Activated CD4-positive, alpha-beta T cell treated with anti-CD3 and anti-CD28 coated beads for 36 hours (primary cell): ENCODE measurements at places on chromosomes 2 and 18. TPM values are rescaled to one million over a fixed set of nuclear protein-coding genes. Genes with fewer than 3 reads are reported as not detected.
A peak's percentile ranks its signal among the peaks of the same experiment; 100 is the strongest.

GRCh38 chr2:238359403-238359802, 39.1 kb downstream of the TRAF3IP1 start:
- H3K36me3 ChIP-seq: peaks cover 5% of the 10 kb centered on the region
- H3K4me3 ChIP-seq: no peak overlapping the region
- no peak for DNase-seq
- H3K27me3 ChIP-seq: no peaks in the 10 kb centered on the region
- no peaks in the 10 kb centered on the region for H3K4me1 ChIP-seq
- no peak overlapping the region for H3K27ac ChIP-seq

GRCh38 chr2:30191819-30192271, 39.5 kb upstream of the LBH start:
- H3K4me1 ChIP-seq: peaks cover 5% of the 10 kb centered on the region
- H3K27ac ChIP-seq: no peak overlapping the region
- no peaks in the 10 kb centered on the region for H3K27me3 ChIP-seq
- no peak for DNase-seq
- no peak overlapping the region for H3K4me3 ChIP-seq

- no peaks in the 10 kb centered on the region for H3K4me1 ChIP-seq
- no peak for DNase-seq
- H3K36me3 ChIP-seq: no peaks in the 10 kb centered on the region
- no peak overlapping the region for H3K4me3 ChIP-seq
- H3K27ac ChIP-seq: no peak overlapping the region
Measured at GRCh38 chr2:29520001-29520400, 401.4 kb downstream of the ALK start.

GRCh38 chr18:46433121-46433826, 223.7 kb downstream of the LOXHD1 start:
- no peak overlapping the region for H3K27ac ChIP-seq
- H3K27me3 ChIP-seq: peaks cover 9% of the 10 kb centered on the region
- H3K36me3 ChIP-seq: no peaks in the 10 kb centered on the region
- DNase-seq: no peak
- no peaks in the 10 kb centered on the region for H3K4me1 ChIP-seq

- H3K36me3 ChIP-seq: no peaks in the 10 kb centered on the region
- no peaks in the 10 kb centered on the region for H3K27me3 ChIP-seq
- H3K27ac ChIP-seq: no peak overlapping the region
Measured at GRCh38 chr2:170212625-170213280, 34.8 kb downstream of the MYO3B start.

- H3K4me1 ChIP-seq: peaks cover 41% of the 10 kb centered on the region
- DNase-seq: peak; percentile 69
- peak overlapping the region; percentile 82 for H3K4me3 ChIP-seq
- H3K27ac ChIP-seq: peak overlapping the region; percentile 71
- peaks cover 14% of the 10 kb centered on the region for H3K27me3 ChIP-seq
Measured at GRCh38 chr2:147845411-147845971, 662 bp downstream of the ACVR2A start.

GRCh38 chr2:200471324-200471848, 38.5 kb downstream of the KCTD18 start:
- DNase-seq: peak; percentile 70
- H3K27ac ChIP-seq: peak overlapping the region; percentile 4
- peaks cover 2% of the 10 kb centered on the region for H3K36me3 ChIP-seq
- no peaks in the 10 kb centered on the region for H3K27me3 ChIP-seq

GRCh38 chr2:201007584-201007998, 44.1 kb upstream of the ORC2 start:
- no peaks in the 10 kb centered on the region for H3K4me1 ChIP-seq
- DNase-seq: no peak
- H3K4me3 ChIP-seq: no peak overlapping the region

- no peaks in the 10 kb centered on the region for H3K4me1 ChIP-seq
- no peaks in the 10 kb centered on the region for H3K36me3 ChIP-seq
- H3K27ac ChIP-seq: no peak overlapping the region
- peaks cover 61% of the 10 kb centered on the region for H3K27me3 ChIP-seq
- DNase-seq: no peak
Measured at GRCh38 chr18:48419277-48420022, 10.3 kb upstream of the ZBTB7C start.

GRCh38 chr2:75076088-75076487, 117.6 kb downstream of the POLE4 start:
- no peak overlapping the region for H3K27ac ChIP-seq
- H3K4me3 ChIP-seq: no peak overlapping the region
- no peaks in the 10 kb centered on the region for H3K4me1 ChIP-seq
- no peaks in the 10 kb centered on the region for H3K27me3 ChIP-seq
- H3K36me3 ChIP-seq: peaks cover 3% of the 10 kb centered on the region

DNA sequence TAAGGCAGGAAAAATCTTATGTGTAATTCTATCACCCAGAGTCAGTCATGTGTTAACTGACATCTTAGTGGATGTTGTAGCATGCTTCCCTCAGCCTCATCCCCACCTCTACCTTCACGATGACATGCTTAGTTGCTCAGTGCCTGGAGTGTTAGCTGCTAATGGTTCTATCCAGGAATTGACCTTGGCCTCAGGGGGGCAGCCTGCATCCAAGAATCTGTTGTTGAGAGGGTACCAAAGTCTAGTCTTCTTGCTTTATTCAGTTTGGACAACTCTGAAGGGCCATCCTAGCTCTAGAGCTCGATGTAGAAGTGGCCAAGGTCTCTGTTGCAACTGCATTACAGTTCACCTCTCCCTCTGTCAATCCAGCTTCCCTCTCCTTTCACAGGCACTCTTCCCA, 61.2 kb downstream of the ACYP2 start:
- H3K4me3 ChIP-seq: no peak overlapping the region
- no peaks in the 10 kb centered on the region for H3K36me3 ChIP-seq
- no peaks in the 10 kb centered on the region for H3K27me3 ChIP-seq
- no peak overlapping the region for H3K27ac ChIP-seq
- DNase-seq: peak; percentile 27
- H3K4me1 ChIP-seq: no peaks in the 10 kb centered on the region

- no peak overlapping the region for H3K27ac ChIP-seq
- H3K4me1 ChIP-seq: no peaks in the 10 kb centered on the region
- peaks cover 6% of the 10 kb centered on the region for H3K27me3 ChIP-seq
- H3K4me3 ChIP-seq: no peak overlapping the region
- no peaks in the 10 kb centered on the region for H3K36me3 ChIP-seq
Measured at GRCh38 chr2:173326806-173327205, 27.9 kb upstream of the CDCA7 start.

- H3K4me3 ChIP-seq: no peak overlapping the region
- H3K27me3 ChIP-seq: no peaks in the 10 kb centered on the region
- H3K27ac ChIP-seq: peak overlapping the region; percentile 42
- H3K4me1 ChIP-seq: peaks cover 36% of the 10 kb centered on the region
Measured at GRCh38 chr2:231163414-231164095, 34.9 kb upstream of the ARMC9 start.

- H3K4me3 ChIP-seq: no peak overlapping the region
- no peaks in the 10 kb centered on the region for H3K4me1 ChIP-seq
- no peaks in the 10 kb centered on the region for H3K27me3 ChIP-seq
Measured at GRCh38 chr2:206824087-206824618, 58.7 kb downstream of the FASTKD2 start.

- H3K36me3 ChIP-seq: no peaks in the 10 kb centered on the region
- peaks cover 21% of the 10 kb centered on the region for H3K27me3 ChIP-seq
- no peaks in the 10 kb centered on the region for H3K4me1 ChIP-seq
- H3K4me3 ChIP-seq: no peak overlapping the region
- H3K27ac ChIP-seq: no peak overlapping the region
Measured at GRCh38 chr18:75809926-75810255, 382.4 kb upstream of the SMIM21 start.

- H3K27ac ChIP-seq: no peak overlapping the region
- peaks cover 10% of the 10 kb centered on the region for H3K4me1 ChIP-seq
- no peak for DNase-seq
- no peak overlapping the region for H3K4me3 ChIP-seq
Measured at GRCh38 chr2:128332091-128332634, 13.5 kb upstream of the HS6ST1 start.

DNA sequence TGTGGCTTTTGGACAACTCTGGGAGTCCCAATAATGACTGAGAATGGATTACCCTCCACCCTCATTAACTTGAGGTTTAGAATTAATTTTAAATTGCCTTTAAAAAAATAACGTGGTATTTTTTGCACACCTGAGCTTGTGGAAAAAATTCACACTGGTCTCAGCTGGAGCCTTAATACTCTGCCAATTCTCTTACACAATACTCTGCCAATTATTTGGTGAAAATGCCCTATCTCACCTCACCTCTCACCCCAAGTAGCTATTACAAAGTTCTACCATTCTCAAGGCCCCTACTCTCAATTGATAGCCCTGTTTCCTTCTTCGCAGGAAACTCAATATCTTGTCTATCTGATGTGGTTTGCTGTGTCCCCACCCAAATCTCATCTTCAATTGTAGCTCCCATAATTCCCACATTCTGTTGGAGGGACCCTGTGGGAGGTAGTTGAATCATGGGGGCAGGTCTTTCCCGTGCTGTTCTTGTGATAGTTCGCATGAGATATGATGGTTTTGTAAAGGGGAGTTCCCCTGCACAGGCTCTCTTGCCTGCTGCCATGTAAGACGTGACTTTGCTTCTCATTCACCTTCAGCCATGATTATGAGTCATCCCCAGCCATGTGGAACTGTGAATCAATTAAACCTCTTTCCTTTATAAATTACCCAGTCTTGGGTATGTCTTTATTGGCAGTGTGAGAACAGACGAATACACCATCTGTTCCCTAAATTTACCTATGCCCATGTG, 27.4 kb upstream of the C2orf69 start:
- peaks cover 6% of the 10 kb centered on the region for H3K4me1 ChIP-seq
- H3K27ac ChIP-seq: no peak overlapping the region
- H3K36me3 ChIP-seq: no peaks in the 10 kb centered on the region
- peaks cover 23% of the 10 kb centered on the region for H3K27me3 ChIP-seq
- peak; percentile 18 for DNase-seq
- H3K4me3 ChIP-seq: no peak overlapping the region

GRCh38 chr2:238424313-238424700, 2.4 kb upstream of the ASB1 start:
- H3K4me1 ChIP-seq: peaks cover 17% of the 10 kb centered on the region
- H3K4me3 ChIP-seq: no peak overlapping the region
- no peak for DNase-seq
- H3K27ac ChIP-seq: no peak overlapping the region
- peaks cover 13% of the 10 kb centered on the region for H3K36me3 ChIP-seq

GRCh38 chr18:49666045-49666775, 104.4 kb downstream of the LIPG start:
- no peak overlapping the region for H3K4me3 ChIP-seq
- no peak overlapping the region for H3K27ac ChIP-seq
- DNase-seq: no peak
- peaks cover 20% of the 10 kb centered on the region for H3K27me3 ChIP-seq

DNA sequence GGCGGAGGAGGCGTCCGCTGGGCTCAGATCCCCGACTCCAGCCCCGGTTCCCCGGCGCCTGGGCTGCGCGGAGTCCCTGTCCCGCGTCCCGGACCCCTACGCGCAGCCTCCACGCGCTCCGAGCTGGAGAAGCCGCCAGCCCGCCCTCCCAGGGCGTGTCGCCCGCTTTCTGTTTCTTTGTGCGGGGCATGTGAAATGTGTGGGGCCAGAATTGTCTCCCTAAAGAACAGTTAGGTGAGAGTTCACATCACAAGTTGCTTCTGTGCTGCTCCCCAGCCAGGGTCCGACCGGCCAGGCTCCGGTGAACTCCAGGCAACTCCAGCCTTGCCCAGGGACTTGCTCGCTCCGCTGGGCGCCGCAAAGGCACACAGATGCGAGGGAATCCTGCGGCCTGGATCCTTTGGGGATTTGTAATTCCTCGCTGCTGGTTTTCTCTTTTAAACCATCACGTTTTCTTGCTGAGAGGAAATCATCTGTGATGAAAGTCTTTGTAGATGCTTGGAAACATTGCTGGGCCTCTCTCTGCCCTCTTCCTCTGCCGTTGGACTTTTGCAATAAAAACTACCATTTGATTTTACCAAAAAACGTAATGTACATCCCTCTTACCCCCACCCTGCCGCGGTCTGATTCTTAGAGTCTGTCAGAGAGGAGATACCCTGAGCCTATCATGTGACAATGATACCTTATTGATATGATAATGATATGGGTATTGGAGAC, 631 bp downstream of the GYPC start:
- peaks cover 34% of the 10 kb centered on the region for H3K36me3 ChIP-seq
- peak overlapping the region; percentile 99 for H3K27ac ChIP-seq
- peak; percentile 63 for DNase-seq
- peak overlapping the region; percentile 97 for H3K4me3 ChIP-seq
- H3K4me1 ChIP-seq: peaks cover 47% of the 10 kb centered on the region
- H3K27me3 ChIP-seq: no peaks in the 10 kb centered on the region

- no peak overlapping the region for H3K27ac ChIP-seq
- no peak for DNase-seq
- no peaks in the 10 kb centered on the region for H3K36me3 ChIP-seq
- no peaks in the 10 kb centered on the region for H3K4me1 ChIP-seq
Measured at GRCh38 chr18:39845631-39846030, 2109.4 kb upstream of the PIK3C3 start.

- H3K4me1 ChIP-seq: peaks cover 16% of the 10 kb centered on the region
- H3K27ac ChIP-seq: peak overlapping the region; percentile 60
Measured at GRCh38 chr2:47519604-47520301, 116.8 kb downstream of the MSH2 start.

- H3K4me3 ChIP-seq: no peak overlapping the region
- H3K27ac ChIP-seq: no peak overlapping the region
- H3K27me3 ChIP-seq: peaks cover 10% of the 10 kb centered on the region
- no peak for DNase-seq
- no peaks in the 10 kb centered on the region for H3K36me3 ChIP-seq
Measured at GRCh38 chr18:32277549-32277948, 87.7 kb downstream of the MEP1B start.

DNA sequence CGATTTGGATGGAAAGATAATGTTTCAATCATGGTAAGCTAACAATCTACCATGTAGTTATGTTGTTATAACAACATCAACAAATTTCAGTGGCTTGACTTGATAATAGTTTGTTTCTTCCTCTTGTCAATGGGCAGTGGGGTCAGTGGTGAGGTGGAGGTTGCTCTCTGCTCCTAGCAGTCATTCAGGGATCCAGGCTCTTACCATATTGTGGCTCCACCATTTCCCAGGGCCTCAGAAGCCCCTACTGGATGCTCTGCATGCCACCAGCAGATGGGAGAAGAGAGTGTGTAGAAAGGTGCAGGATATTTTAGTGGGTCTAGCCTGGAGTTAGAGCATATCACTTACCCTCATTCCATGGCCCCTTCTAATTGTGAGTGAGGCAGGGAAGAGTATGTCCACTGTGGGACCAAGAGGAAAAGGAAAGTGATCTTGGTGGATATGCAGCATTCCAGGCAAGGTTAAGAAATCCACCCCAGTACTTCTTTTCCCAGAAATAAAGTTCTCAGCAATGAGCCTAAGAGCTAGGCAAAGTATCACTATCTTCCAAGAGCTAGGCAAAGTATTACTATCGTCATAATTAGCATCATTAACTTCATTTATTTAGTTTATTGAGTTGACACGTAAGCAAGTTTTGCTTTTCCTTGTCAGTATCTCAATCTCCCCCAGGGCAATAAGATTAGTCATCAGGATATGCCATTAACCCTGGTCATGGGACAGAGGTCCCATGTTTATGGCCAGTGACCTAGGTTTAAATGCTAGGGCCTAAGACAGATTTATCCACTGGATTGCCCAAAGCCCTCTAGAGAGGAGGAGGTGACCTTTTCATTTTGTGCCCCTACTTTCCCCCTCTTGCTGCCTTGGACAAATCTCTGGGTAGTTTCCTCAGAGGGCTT, 4.2 kb upstream of the IWS1 start:
- no peak overlapping the region for H3K27ac ChIP-seq
- no peaks in the 10 kb centered on the region for H3K27me3 ChIP-seq
- no peak overlapping the region for H3K4me3 ChIP-seq
- no peak for DNase-seq
- no peaks in the 10 kb centered on the region for H3K36me3 ChIP-seq

The CKAP2L gene
- 38.4 TPM for total RNA-seq

The LYPD6B gene
- not detected for total RNA-seq

The KATNAL2 gene
- 1.1 TPM for total RNA-seq

The SLC30A3 gene
- total RNA-seq: 0.86 TPM

The SULT1C2 gene
- total RNA-seq: not detected

The SERPINB12 gene
- total RNA-seq: not detected

The SERPINB7 gene
- not detected for total RNA-seq

The CCDC68 gene
- not detected for total RNA-seq

The AQP12B gene
- total RNA-seq: not detected

The PRSS56 gene
- not detected for total RNA-seq
